Fibroblast of lung (primary cell): ENCODE measurements at places on chromosomes 7 and 10.
A peak's percentile ranks its signal among the peaks of the same experiment; 100 is the strongest.

DNA sequence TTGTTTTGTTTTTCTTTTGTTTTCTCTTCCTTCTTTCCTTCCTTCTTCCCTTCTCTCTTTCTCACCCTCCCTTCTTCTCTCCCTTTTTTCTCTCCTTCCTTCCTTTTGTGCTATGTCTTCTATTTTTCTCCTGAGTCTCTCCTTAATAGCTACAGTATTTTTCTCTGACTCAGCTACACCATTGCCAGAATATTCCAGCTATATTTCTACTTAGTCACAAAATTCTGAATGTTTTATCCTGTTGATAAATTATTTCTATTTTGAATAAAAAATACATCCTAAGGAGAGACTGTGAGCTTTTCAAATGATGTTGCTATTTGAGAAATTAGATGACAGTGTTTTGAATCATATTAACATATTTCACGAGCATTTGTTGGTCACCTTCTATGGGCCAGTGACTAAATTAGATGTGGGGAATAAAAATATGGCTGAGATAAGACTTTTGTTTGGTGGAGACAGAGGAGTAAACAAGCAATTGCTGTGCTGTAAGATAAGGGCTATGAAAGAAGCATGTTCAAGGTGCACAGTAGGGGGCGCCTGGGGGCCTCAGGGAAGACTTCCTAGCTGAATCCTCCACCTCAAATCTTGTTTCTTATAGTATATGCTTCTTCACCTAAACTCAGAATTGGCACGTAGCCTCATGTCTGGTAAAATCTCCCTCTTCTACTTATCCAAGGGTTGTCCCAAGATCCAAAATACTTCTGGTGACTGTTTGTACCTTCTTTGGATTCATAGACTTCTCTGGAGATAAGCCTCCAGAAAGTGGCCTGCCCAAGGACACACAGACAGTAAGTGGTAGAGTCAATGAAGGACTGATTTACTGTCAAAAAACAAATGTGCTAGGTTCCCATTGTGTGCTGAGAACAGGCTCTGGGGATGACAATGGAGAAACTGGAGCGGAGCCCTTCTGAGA is 115.5 kb upstream of the CREB5 start:
- DNase-seq, result peak; percentile 66

DNA sequence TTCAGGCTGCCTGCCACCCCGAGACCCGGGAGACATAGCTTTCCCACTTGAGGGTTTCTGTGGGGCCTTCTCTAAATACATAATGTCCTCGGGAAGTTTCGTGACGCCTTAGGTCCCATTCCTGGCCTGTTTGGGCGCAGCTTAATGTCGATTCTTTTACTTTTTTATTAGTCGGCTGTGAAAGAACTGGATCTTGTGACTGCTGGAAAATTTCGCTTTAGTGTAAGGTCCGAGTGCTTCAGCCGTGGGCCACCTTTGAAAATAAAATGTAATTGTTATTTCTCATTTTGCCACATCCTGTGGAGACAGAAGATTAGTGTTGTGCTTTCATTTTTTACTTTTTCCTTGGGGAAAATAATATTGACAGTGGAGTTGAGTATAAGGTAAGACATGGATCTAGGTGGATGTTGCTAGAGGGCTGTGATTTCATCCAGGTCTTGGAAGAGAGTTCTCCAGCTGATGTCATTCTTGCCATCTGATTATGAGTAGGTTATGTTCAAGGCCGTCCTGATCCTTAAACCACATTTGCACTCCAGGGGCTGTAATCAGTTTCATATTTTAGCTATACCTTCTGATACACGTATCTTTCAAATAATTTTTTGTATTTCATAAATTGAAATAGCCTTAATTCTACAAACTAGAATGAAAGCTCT is 830 bp downstream of the RAB18 start:
- peak; percentile 59 for DNase-seq

- no peak for DNase-seq
Measured at GRCh38 chr7:147639751-147640150, 950.8 kb upstream of the C7orf33 start.

- DNase-seq, result no peak
Measured at GRCh38 chr7:94623820-94624219, 32.1 kb downstream of the SGCE start.

DNA sequence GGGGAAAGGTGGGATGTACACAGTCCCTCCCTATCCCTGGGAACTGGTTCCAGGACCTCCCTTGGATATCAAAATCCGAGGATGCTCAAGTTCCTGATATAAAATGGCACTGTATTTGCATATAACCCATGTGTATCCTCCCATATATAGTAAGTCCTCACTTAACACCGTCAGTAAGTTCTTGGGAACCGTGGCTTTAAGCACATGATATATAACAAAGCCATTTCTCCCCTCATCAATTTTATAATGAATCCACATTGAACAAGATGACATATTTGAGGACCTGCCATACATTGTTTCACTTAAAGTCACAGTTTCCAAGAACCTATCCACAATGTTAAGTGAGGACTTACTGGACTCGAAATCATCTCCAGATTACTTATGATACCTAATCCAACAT is 5.4 kb downstream of the CRYGN start:
- no peak for DNase-seq

- DNase-seq, result peak; percentile 73
Measured at GRCh38 chr7:39592586-39592985, 26.4 kb downstream of the YAE1 start.
